ENCODE measurements at places on chromosomes 13 and 19.

DNA sequence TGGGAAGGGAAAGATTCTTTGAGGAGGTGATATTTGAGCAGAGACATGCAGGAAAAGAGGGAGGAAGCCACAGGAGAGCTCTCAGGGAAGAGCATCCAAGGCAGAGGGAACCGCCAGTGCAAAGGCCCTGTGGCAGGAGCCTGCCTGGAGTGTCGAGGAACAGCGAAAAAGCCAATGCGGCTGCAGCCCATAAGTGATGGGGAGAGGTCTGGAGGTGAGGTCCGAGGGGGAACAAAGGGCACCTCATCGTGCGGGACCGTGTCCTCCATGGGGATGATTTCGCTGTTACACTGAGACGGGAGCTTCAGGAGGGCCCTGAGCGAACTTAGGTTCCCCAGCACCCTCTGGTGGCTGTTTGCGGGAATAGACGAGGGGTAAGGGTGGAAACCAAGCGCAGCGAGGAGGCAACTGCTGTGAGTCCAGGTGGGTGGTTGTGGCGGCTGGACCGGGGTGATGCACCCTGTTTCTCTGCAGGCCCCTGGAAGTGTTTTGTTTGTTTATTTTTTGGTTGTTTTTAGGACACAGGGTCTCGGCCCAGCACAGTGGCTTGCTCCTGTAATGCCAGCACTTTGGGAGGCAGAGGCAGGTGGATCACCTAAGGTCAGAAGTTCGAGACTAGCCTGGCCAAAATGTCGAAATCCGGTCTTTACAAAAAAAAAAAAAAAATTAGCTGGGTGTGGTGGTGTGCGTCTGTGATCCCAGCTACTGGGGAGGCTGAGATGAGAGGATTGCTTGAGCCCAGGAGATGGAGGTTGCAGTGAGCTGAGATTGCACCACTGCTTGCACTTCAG, 5.9 kb upstream of the EHD2 start:
- peak; percentile 72 for DNase-seq

- DNase-seq = no peak
Measured at GRCh38 chr19:39008137-39008536, 24.2 kb downstream of the FBXO27 start.

DNA sequence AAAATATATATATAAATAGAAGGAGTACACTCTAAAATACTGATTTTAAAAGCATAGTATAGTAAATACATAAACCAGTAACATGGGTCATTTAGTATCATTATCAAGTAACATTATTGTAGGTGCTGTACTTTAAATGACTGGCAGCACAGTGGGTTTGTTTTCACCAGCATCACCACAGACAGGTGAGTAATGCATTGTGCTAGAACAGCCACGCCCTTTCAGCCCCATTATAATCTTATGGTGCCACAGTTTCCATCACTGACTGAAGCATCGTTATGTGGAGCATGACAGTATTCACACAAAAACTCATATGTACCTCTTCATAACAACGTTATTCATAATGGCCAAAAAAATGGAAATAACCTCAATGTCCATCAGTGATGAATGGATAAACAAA, 88.3 kb downstream of the DHRS12 start:
- no peak for DNase-seq

- DNase-seq = no peak
Measured at GRCh38 chr13:28716511-28716910, 2.3 kb downstream of the SLC46A3 start.

DNA sequence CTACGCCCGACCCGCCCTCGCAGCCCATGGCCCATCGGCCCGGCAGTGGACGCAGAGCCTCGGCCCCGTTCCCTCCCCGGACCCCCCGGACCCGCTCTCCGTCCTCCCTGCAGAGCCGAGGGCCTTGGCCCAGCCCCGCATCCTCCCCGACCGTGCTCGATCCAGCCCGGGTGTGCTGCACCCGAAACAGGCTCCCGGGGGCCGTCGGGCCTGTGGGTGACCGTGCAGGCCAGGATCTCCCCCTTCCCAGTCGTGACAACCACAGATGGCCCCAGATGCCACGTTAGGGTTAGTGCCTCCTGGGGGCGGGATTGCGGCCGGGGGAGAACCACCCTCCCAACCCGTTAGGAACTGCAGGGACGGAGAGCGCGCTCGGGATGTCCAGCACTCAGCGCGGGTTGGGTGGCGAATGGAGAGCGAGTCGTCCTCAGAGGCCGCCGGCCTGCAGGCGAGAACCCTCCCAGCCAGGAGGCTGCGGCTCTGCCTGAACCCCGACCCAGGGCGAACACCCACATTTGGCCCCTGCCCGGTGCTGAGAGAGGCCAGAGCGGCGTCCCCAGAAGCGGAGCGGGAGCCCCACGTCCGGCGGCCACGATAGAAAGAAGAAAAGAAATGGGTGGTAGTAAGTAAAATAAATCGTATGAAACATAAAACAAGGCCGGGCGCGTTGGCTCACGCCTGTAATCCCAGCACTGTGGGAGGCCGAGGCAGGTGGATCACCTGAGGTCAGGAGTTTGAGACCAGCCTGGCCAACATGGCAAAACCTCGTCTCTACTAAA, 6.7 kb upstream of the MADCAM1 start:
- DNase-seq = no peak

GRCh38 chr19:46481947-46482346, 10.6 kb upstream of the PNMA8A start:
- DNase-seq = no peak

DNA sequence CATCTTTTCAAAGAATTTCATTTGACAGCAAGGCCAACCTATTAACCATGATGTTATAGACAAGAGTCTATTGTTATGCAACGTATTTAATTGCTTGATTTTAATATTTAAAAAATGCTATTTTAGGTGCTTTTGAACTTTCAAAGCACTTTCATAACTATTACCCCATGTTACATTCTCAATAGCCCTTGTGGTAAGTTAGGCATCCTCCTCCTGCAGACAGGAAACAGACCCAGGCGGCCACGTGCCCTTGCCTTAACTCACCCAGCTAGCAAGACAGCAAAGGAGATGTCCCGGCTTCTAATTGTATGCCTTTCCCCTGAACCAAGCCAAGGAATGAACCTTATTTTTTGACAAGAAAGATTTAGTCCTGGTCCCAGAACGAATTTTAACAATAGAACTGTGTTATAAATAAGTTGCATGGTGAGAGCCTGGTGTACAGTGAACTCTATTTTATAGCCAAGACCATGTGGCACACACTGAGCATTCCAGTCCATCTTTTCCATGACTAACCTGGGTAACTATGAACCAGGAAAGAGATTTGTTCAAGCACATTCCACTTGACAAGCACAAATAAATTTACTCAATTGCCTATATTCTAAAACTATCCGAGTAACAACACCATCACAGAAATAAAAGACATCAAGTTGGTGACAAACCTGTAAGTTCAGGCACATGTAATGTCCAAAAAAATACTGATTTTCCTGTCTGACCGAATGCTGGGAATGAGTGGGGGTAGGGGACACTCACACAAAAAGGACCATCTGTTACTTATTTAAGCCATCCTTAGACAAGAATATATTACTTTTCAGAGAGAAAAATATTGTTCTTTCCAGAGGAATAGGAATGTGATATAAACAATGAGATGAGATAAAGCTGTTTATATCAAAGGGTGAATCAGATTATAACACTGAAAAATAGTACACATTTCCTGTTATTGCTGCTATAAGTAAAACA, 163.0 kb downstream of the EFNB2 start:
- no peak for DNase-seq

DNA sequence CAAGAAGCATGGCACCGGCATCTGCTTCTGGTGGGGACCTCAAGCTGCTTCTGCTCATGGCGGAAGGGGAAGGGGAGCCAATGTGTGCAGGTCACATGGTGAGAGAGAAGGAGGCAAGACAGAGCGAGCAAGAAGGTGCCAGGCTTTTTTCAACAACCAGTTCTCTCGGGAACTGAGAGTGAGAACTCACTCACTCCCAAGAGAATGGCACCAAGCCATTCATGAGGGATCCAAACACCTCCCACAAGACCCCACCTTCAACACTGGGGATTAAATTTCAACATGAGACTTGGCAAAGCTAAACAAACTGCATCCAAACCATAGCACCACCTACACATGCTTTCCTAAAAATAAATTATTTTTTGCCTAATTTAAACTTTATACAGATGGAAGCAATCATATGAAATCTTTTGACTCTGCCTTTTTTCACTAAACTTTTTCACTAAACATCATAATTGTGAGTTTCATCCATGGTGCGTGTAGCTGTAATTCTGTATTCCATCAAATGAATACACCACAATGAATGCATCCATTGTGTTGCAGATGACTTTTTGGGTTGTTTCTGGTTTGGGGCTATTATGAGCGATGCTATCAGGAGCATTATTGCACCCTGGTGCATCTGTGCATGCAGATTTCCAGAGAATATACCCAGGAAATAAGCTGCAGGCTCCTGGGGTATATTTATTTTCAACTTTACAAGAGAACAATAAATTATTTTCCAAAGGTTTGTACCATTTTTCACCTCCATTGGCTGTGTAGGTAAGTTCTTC, 14.6 kb upstream of the IPO5 start:
- DNase-seq = no peak

- DNase-seq = no peak
Measured at GRCh38 chr13:113408562-113408961, 44.6 kb upstream of the GRTP1 start.

GRCh38 chr19:4596033-4596904, 36.8 kb upstream of the SEMA6B start:
- no peak for DNase-seq

- no peak for DNase-seq
Measured at GRCh38 chr13:84831666-84832657, 949.7 kb upstream of the SLITRK1 start.

DNA sequence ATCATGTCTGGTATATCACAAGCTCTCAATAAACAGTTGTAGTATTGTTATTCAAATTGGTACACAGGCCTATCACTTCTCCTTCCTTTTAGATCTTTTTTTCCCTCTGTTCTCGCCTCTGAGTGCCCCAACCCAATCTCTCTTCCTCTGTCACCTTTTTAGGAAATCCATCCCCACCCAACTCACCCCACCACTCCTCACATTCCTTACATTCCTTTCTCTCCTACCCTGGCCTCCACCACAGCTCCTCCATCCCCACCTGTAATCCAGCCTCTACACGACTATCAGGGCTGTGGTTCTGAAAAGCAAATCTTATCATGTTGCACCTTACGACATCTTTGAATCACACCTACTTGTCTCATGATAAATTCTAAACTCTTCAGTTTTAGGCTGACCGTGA, 545.4 kb upstream of the GPC6 start:
- no peak for DNase-seq

- no peak for DNase-seq
Measured at GRCh38 chr13:66508153-66508909, 721.8 kb downstream of the PCDH9 start.

DNA sequence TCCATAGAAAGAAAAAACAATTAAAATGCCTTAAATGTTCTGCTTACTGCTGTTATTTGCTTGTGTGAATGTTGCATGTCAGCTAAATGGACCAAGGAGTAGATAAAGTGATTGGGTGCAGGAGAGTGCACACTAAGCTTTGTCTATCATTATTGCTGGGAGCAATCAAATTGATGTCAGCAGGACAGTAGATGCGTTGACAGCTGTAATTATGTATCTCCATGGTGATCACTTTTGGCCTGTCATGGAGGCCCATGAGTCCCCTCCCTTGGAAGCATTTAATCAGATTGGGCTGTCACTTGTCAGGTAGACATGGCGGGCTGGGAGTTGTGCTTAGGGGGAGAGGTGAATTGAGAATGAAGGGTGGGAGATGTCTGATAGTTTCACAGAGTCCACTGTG, 215.3 kb downstream of the PCCA start:
- no peak for DNase-seq

- no peak for DNase-seq
Measured at GRCh38 chr19:29674374-29675119, 9.3 kb downstream of the PLEKHF1 start.
